ENCODE measurements at places on chromosomes 2 and 18.

DNA sequence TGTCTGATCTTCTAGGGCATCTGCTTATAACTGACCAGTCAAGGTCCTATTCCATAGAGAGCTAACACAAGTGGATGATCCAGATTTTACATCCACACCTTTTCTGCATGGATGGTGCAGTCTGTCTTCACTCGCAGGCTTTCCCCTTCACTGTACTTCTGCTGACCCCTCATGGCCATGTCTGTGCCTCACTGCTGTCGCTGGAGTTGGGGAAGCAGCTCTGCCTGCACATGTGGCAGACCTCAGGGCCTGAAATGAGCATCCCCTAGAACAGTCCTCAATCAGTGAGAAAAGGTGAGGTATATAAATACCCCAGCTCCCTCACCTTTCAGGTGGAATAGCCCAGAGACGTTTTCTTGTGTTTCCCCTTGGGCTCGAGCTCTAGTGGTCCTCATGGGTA is 233.8 kb downstream of the ANKRD36B start:
- DNase-seq, result no peak

DNA sequence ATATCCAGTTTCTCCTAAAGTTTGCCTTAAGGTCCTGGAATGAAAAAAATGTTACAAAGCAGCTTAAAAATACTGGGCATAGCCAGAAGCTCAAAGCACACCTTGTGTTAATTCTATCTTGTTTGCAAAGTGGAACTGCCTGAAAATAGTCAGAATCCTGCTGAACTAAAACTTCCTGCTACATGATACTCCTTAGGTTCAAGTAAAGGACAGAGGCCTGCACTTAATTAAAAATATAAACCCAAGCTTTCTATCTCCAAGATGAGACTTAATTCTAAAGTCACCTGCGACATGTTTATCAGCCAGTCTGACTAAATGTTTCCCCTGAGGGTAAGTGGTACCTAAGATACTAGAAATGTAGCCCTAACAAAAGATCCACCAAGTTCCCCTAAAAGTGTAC is 103.4 kb downstream of the CHST9 start:
- no peak for DNase-seq

GRCh38 chr18:46680784-46681695 is 24.0 kb upstream of the LOXHD1 start:
- no peak for DNase-seq

DNA sequence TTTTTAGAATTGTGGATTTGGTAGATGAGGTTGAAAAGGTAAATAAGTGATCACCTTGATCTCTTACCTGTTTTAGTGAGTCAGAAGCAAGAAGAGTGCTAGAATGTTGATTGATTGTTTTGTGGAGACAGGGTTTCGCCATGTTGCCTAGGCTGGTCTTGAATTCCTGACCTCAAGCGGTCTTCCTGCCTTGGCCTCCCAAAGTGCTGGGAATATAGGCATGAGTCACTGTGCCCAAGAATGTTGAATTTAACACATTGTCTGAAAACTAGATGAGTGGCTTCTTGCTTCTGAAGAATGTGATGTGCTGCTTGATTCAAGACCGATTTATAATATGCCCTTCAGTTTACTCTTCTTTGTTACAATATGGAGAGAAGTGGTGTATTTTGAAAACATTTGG is 121.3 kb downstream of the FMNL2 start:
- DNase-seq, result no peak

- DNase-seq, result no peak
Observed at GRCh38 chr2:229815858-229816257, 101.5 kb upstream of the DNER start.

GRCh38 chr2:101614127-101614759 is 83.3 kb upstream of the MAP4K4 start:
- DNase-seq, result no peak

- DNase-seq, result no peak
Observed at GRCh38 chr18:68713131-68713530, 1.8 kb downstream of the TMX3 start.

GRCh38 chr2:36675579-36676282 is 20.8 kb upstream of the VIT start:
- no peak for DNase-seq

GRCh38 chr2:23495661-23496114 is 110.7 kb downstream of the KLHL29 start:
- no peak for DNase-seq

GRCh38 chr2:148720501-148721001 is 76.0 kb downstream of the EPC2 start:
- no peak for DNase-seq

DNA sequence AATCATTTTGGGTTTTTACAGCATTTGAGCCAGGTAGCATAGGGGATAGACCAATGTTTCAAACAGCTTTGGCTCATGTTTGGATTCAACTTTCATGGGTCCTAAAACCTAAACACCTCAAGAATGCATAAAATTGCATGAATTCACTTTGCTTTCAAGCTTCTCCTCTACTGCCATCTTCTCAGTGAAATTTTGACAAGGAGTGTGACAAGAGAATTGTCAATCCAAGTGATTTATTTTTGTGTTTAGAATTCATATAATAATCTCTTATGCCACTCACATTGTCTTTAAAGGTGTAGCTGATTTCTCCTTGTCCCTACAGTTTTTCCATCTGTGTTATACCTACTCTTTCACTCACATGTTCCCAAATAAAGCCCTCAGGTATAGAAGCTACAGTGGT is 264.8 kb upstream of the RND3 start:
- no peak for DNase-seq

DNA sequence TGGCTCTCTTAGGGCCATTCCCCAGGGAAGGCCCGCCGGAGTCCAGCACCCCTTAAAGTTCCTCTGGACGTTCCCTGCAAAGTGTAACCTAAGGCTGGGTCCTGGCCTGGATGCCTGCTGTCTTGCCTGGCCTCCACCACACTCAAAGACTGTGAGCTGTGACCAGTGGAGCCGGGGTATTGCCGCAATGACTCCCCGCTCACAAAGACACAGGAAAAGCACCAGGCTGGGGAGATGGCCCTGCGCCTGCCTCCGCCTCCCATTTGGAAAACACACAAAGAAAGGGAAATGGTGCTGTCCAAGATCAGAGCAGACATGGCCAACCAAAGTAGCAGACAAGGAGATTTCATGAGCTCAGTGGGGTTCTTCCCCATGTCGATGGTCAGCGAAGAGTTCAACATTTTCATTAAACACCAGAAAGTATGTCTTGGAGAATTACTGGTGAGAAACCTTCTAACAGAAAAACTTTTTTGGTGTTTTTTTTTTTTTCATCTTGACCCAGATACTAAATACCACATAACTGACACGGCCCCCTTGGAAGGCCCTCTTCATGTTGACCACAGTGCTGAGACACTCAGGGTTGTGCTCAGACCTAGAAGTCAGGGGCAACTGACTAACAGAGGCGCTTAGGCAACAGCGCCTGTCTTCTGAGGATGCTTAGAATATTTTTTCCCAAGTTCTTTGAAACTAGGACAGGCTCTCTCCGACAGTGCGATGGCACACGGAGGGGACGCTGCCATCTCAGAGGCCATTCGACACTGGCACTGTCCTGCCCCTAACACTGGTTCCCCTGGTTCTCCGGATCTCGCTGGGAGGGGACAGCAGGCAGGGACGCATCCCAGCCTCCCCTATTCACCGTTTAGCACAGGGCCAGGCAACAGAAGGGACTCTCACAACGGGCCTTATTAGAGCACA is 226.4 kb upstream of the ID2 start:
- no peak for DNase-seq

DNA sequence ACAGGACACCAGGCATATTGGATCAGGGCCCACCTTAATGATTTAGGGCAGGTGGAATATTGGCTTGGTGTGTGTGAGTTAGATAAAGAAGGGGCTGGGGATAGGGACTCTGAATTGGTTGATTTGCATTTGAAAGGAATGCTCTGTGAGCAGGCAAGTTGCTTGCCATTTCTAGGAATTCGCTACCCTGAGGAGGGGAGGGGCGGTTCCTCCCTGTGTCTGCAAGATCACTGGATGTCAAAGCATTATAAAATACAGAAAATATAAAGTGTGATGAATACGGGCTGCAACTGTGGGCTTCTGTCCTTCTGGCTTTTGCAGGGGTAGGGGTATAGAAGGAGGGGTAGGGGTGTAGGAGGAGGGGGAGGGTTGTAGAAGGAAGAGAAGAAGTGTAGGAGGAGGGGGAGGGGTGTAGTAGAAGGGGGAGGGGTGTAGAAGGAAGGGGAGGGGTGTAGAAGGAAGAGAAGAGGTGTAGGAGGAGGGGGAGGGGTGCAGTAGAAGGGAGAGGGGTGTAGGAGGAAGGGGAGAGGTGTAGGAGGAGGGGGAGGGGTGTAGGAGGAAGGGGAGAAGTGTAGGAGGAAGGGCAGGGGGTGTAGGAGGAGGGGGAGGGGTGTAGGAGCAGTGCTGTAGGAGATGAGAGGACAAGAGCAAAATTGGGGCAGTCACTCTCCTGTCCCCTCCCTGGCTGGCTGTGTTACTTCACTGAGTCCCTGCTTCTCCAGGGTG is 238.0 kb upstream of the COPS8 start:
- no peak for DNase-seq

DNA sequence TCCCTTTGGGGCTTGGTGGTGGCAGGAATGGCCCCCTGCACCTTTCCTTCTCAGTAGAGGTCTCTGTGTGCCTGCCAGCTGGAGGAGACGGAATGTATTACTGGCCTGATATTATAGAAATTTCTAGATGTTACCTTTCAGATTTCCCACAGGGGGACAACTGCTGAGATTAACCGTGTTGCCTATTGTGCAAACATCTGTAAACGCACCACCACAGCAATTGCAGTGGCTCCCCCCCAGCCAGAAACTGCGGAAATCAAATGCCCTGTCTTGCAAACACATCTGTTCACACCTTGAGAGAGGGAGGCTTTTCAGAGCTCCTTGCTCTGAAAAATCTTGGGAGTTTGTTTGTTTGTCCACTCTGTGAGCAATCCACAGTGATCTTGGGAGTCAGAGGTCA is 270.0 kb upstream of the RAB12 start:
- DNase-seq, result no peak

- DNase-seq, result peak; percentile 80
Observed at GRCh38 chr18:45775241-45775676, 50.2 kb upstream of the SIGLEC15 start.

DNA sequence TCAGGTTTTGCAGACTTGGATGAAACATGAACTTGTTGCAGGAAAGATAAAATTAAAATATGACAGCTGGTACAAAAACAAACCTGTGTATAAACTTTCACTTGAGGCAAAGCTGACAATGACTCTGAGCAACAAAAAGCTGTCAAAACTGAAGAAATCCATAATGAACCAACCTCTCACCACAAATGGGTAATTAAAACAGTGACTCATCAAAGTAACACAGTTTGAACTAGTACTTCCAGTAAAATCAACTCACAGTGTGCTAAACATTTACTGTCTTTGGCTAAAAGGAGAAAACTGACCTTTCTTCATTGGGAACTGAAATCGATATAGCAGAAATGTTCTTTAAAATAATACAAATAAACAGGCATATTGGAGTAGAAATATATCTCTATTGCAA is 209.7 kb downstream of the WDPCP start:
- no peak for DNase-seq

GRCh38 chr2:128325611-128326181 is 7.0 kb upstream of the HS6ST1 start:
- DNase-seq, result no peak

- DNase-seq, result no peak
Observed at GRCh38 chr18:75455249-75456198, 28.0 kb upstream of the SMIM21 start.

Measured in liver (tissue), 10 donors.